ENCODE measurements at places on chromosomes 16 and 17.

- DNase-seq, result no peak
Observed at GRCh38 chr16:89436366-89436765, 54.0 kb downstream of the ANKRD11 start.

GRCh38 chr16:58110571-58111301, 18.4 kb downstream of the CFAP20 start:
- DNase-seq, result no peak

DNA sequence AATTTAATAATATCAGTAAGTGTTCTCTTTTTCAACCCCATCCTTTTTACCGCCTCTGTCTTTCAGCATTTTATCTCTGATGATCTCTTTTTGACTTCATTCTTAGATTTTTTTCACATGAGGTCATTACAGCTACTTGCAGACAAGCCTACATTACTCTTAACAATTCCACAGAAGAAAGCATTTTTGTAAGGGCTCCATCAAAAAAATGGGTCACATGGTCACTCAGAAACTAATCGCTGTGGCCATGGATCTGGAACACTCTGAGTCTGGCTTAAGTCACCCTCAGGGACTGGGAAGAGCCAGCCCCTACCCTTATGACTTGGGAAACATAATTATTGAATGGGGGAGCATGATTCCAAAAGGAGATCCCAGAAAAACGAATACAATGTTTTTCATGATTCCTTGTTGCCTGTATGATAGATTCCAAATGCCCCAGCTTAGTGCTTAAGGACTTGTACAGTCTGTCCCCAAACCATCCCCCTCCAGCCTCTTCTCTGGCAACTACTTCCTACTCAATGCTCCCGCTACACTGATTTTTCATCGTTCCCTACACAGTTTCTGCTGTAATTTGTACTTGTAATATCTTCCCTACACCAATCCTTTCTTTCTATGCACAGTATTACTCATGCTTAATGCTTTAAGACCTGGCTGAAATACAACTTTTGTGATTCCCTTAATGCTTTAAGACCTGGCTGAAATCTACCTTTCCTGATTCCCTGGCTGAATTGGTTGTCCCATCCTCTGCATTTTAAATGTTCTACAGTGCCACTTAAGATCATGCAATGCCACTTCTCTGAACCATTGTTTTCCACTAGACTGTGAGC, 457.8 kb downstream of the HS3ST4 start:
- DNase-seq, result no peak

DNA sequence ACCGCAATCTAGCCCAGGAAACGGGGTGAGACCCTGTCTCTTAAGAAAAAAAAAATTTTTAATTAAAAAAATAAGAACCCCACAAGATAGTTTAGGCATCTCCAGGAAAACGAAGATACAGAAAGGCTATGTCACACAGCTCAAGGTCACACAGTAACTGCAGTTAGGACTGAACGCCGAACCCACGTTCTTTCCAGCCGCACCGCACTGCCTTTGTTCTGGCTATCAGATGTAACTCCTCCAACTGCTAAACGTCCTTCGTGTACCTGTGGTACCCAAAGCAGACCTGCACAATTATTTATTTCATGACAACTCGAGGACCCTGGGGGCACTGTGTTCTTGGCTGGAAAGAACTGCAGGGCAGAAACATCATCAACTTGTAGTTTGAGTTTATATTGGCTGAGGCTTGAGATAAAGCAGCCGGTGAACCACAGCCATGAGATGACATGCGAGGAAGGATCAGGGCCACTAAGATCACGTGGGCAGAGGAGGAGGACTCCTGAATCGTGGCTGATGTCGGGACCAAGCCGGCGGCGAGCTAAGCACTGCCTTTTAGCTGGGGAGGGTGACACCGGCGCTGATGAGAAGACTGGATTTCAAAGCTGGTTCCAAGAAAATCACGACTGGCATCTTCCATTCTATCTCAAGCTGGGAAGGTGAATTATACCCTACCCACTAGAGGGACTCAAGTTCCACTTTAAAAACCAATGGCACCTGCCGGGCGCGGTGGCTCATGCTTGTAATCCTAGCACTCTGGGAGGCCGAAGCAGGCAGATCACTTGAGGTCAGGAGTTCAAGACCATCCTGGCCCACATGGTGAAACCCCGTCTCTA, 20.7 kb upstream of the MNT start:
- no peak for DNase-seq

GRCh38 chr16:72958522-72959076, 89.3 kb downstream of the ZFHX3 start:
- DNase-seq, result no peak

DNA sequence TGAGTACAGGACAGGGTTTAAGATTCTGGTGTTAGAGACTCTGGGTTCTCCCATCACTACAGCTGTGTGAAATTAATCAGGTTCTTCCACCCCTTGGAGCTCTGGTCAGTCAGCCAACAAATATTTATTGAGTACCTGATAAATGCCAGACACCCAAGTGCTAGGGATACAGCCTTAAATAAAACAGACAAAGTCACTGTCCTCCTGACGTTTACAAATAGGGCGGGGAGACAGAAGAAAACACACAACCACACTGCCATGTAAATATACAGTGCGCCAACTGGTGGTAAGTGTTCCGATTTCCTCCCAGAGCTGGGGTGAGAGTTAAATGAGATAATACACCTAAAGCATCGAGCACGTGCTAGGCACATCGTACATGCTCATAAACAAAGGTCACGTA, 121.0 kb downstream of the COPRS start:
- no peak for DNase-seq

DNA sequence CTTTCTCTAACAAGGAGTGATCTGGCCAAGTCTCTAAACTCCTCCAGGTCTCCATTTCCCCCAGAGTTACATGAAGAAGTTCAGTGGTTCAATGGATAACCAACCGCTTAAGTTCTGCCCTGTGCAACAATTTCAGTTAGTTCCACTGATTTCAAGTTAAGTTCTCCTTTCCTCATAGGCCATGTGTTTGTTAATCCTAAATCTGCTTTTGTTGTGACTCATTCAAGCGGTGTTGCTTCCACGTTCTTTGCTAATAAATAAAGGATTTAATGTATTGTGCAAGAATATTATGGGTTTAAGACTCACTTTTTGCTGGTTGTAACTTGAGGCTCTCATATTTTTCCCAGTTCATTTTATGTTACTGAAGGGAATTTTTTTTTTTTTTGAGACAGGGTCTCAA, 36.3 kb downstream of the GNA13 start:
- DNase-seq, result no peak

DNA sequence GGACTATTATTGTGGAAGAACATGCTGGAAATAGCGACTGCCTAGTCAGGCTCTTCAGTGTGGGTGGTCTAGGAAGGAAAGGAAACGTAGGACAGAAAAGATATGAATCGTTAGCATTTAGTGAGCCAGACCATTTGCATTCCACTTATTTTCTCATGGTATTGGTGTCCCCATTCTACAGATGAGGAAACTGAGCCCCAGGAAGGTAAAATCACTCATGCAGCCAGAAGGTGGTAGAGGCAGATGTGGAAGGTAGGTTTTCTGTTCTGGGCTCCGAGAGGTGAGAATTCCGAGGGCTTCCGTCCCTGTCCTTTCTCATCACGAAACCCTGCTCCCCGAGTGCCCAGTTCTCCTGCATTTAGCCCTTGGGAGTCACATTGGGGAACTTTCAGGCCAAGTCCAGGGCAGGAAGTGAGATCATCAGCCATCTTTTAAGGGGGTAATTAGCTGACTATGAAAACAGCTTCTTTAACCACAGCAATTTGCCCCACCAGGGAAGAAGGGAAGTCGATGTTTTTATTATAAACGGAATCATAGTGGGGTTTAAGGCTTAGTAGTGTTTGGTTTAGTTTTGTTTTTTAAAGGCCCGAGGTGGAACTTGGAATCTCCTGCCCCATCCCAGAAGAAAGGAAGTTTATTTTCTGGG, 110.7 kb upstream of the IRX3 start:
- DNase-seq, result no peak

- no peak for DNase-seq
Observed at GRCh38 chr17:67696347-67696746, 21.4 kb upstream of the NOL11 start.

- DNase-seq, result no peak
Observed at GRCh38 chr17:72399608-72400487, 279.0 kb downstream of the SOX9 start.

- no peak for DNase-seq
Observed at GRCh38 chr17:76940738-76941350, 72.6 kb downstream of the MGAT5B start.

DNA sequence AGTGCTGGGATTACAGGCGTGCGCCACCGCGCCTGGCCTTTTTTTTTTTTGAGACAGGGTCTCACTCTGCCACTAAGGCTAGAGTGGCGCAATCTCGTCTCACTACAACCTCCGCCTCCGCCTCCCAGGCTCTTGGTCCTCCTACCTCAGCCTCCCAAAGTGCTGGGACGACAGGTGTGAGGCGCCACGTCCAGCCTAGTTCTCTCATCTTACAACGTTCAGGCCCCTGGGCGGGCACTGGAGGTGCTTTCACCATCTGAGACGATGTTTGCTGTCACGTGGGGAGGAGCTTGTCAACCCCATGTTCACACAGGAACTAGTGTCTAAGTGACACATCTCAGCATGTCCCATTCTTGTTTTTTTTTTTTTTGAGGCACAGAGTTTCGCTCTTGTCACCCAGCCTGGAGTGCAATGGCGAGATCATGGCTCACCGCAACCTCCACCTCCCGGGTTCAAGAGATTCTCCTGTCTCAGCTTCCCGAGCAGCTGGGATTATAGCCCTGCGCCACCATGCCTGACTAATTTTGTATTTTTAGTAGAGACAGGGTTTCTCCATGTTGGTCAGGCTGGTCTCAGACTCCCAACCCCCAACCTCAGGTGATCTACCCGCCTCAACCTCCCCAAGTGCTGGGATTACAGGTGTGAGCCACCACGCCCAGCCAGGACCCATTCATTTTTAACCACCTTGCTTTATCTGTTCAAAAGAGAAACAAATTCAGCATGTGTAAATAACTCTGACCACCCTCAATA, 5.2 kb upstream of the FANCA start:
- no peak for DNase-seq

- DNase-seq, result peak; percentile 9
Observed at GRCh38 chr16:68756239-68756915, 19.3 kb downstream of the CDH1 start.

- no peak for DNase-seq
Observed at GRCh38 chr17:78442648-78443218, 64.3 kb downstream of the PGS1 start.

DNA sequence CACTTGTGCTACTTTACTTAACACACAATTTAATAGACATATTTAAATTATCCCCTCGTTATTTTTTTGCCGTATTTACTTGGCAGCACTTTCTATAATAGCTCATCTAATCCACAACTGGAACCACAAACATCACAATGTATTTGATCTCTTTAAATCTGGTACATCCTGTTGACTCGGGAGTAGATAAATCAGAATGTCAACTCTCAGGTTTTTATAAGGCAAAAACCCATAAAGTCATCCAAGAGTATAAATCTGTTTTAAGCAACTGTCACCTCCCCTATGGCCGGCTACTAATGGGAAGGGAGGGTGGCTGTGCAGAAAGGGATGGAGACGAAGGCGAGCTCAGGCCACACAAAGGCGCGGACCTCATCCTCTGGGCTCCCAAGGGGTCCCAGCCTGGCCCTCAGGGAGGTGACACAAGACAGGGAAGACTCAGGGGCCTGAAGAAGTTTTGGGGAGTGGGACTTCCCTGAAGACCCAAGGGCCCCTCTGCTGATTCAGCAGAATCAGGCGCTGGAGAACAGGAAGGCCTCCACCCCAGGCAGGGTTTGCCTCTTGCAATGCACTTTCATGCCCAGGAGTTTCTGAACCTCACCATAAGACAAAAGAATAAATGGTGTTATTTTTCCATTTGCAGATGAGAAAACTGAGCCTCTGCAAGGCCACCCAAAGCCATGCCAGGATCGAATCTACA, 122.5 kb downstream of the ZNF423 start:
- DNase-seq, result no peak

DNA sequence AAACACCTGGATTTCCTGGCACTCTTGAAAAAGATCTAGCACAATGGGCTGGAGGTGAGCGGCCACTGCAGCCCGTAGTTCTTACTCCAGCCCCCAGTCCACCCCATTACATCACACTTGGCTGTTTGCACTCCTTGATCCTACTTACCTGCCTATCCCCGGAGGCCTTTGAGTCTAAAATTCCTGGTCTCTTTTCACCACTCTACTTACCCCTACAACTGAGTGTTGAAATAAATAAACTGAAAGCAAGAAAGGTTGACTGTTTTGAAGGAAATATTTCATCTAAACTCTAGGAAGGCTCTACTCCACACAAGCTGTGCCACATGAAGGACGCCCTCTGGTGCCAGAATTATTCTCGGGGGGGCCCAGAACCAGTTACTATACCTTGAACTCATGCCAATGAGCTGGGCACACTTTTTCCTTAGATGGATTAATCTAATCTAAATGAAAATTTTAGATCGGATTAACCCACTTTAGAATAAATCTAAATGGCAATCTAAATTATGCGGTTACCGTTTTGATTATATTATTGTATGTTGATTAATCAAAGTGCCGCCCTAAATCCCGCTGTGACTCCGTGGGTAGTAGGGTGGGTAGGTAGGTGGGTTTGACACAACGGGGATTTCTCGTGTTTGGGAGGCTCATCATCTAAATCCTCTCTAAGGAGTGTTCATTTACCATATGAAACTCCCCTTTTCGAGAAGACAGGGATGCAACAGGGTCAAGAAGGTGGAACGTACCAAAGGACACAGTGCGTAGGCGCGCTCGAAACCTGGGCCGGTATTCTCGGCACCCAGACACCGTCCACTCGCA, 651 bp upstream of the EIF1 start:
- DNase-seq, result no peak

- no peak for DNase-seq
Observed at GRCh38 chr17:38354466-38354865, 2.8 kb downstream of the SOCS7 start.

DNA sequence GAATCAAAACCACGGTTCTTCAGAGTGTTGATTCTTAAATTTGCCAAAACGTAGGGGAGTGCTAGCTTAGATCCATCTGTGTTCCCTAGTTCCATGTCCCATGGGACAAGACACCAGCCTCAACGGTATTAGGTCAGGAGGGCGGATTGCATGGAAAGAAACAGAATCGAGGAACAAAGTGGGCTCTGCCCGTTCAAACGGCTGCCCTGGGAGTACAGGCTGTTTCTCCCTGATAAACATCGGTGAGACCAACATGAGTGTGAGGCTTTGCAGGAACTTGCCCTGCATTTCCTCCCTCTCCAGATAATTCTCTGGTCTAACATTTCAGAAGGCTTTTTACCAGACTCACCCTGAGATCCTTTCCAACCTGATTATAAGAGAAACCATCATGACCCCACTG, 82.2 kb downstream of the MRM3 start:
- DNase-seq, result no peak

GRCh38 chr17:10099051-10099571, 99.3 kb downstream of the GAS7 start:
- no peak for DNase-seq

DNA sequence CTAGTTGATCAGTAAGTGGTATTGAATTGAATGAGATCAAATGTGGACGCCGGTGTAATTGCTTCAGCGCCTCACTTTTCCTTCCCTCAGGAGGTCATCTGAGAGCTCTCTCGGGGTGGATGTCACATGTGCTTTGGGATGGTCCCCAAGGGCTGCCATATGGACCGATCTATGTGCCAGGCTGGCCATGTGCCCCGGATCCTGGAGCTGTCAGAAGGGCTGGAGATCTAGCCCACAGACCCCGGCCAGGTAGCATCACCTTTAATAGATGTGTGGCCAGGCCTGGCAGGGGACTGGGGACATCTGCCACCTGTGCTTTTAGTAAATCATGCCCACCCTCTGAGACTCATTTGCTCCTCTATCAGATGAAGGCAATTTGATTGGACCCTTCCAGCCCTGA, 95.3 kb upstream of the CRHR1 start:
- DNase-seq, result no peak

- DNase-seq, result no peak
Observed at GRCh38 chr17:15309793-15310192, 31.6 kb downstream of the TEKT3 start.

All from T-helper 2 cell (primary cell).